ENCODE measurements at places on chromosomes 3 and 15. TPM values are rescaled to one million over a fixed set of nuclear protein-coding genes. Genes with fewer than 3 reads are reported as not detected.

- no peak for DNase-seq
Observed at GRCh38 chr3:117010318-117010717, 300.7 kb downstream of the TUSC7 start.

The SLC12A1 gene
- total RNA-seq = not detected

DNA sequence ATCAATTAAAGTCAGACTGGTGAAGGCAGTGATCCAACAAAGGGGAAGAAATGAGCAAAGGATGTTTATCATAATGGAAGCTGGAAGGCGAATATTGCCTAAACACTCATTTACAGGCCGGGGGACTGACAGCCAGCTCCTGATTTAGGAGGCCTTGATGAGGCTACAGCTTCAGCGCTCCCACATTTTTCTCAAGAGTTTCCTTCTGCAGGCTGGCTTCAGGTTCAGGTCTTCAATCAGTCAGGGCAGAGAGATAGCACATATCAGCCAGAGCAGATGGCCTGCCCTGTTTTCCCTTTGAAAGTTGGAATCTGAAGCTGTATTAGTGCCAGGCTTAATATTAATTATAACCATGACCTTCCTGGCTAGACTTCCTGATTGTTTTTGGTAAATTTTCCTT is 218.9 kb downstream of the SV2B start:
- DNase-seq = no peak

DNA sequence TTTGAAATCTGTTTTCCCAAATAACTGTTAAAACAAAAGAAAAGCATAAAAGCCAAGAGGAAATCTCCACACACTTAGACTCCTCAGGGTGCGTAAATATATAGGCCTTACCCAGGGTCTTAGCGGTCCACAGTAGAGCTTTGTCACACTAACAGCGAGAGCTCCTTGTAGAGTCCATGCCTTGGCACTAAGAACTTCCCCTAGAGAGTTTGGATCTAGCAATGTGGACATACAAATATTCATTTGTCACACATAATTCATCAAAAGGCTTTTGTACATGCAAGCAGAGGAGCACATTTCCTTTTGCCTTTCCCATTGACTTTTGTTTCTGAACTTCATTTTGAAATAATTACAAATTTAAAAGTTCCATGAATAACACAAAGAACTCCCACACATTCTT is 11.0 kb upstream of the SLMAP start:
- no peak for DNase-seq

GRCh38 chr3:116473602-116474001 is 28.3 kb upstream of the LSAMP start:
- no peak for DNase-seq

The PPP2R3A gene
- total RNA-seq = 11.3 TPM

DNA sequence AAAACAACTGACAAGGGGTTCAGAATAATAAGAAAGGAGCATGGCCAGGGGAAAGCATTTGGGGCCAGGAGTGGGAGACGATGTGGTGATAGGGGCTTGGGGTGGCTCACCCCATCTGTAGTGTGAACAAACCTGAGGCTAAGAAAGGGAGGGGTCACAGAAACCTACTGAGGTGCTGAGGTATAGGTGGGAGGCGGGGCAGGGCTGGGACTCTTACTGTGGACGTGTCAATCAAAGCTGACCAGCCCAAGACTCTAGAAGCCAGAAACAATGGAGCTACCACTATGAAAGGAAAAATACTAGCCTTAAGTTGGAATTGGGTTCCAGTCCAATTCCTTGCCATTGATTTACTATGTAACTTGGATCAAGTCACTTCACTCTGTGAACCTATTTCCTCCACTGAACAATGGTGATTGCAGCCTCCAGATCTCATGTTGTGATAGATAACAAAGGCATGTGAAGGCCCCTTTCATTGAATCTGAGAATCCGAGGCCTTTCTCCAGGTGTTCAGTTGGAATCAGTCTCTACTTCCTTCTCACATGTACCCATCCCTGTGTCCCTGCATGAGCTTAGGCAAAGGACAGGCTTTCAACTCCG is 260.9 kb upstream of the HES1 start:
- no peak for DNase-seq

DNA sequence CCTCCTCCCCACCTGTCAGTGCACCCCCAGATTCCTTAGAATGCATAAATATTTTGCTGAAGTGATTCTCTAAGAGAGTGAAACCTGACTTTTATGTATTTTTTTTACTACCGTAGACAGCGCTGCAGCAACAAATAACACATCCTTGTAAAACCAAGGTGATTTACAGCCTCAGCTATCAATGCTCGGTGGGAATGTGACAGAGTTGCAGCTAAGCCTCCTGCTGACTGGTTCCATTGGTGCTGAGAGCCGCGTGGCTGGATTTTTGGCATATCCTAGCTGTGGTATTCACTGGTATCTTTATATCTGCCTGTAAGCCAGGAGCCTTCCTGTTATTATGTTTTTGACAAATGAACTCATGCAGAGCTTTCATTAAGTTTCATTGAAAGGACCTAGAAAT is 11.0 kb downstream of the FGD5 start:
- DNase-seq = no peak

DNA sequence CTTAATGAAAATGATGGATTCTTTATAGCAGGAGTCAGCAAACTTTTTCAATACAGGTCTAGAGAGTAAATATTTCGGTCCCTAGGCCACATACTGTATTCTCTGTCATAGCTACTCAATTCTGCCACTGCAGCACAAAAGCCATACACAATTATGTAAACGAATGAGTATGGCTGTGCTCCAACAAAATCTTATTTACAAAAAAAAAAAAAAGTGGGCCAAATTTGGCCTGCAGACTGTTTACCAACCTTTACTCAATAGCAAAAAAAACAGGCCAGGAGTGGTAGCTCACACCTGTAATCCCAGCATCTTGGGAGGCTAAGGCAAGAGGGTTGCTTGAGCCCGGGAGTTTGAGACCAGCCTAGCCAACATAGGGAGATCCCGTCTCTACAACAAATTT is 41.1 kb downstream of the TTBK2 start:
- DNase-seq = no peak

All from left lung (tissue), 14 donors.